ENCODE measurements at places on chromosomes 2 and 18.

DNA sequence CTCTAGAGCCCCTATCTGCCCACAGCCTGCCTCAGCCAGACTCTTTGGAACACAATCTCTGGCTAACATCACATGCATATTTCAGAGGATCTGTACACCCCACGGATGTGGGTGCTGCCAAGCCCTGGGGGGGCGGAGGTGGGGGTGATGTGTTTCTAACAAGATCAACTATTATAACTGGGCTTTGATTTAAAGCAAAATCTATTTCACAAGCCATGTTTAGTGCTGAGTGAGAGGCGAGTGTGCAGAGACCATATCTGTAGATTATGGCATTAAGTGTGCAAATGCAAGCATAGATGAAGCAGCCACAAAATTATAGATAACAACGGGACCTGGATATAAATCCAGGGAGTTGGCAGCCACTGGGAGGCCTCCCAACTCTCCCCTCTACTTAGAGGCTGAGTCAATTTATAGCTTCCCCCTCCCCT, 135.8 kb upstream of the SMAD2 start:
- H3K27ac ChIP-seq = no peak overlapping the region
- H3K36me3 ChIP-seq = no peaks in the 10 kb centered on the region
- no peak overlapping the region for H3K4me3 ChIP-seq

- H3K27me3 ChIP-seq = no peaks in the 10 kb centered on the region
- H3K27ac ChIP-seq = no peak overlapping the region
- no peaks in the 10 kb centered on the region for H3K36me3 ChIP-seq
- no peak overlapping the region for H3K4me3 ChIP-seq
- H3K4me1 ChIP-seq = no peaks in the 10 kb centered on the region
- DNase-seq = no peak
These were observed 30.2 kb downstream of the NYAP2 start for GRCh38 chr2:225429717-225430116.

- H3K4me3 ChIP-seq = no peak overlapping the region
- no peaks in the 10 kb centered on the region for H3K27me3 ChIP-seq
- no peaks in the 10 kb centered on the region for H3K4me1 ChIP-seq
- no peak overlapping the region for H3K27ac ChIP-seq
- DNase-seq = no peak
These were observed 53.0 kb downstream of the EIPR1 start for GRCh38 chr2:3324404-3325281.

- no peaks in the 10 kb centered on the region for H3K4me1 ChIP-seq
- no peaks in the 10 kb centered on the region for H3K36me3 ChIP-seq
- no peak overlapping the region for H3K4me3 ChIP-seq
- no peaks in the 10 kb centered on the region for H3K27me3 ChIP-seq
These were observed 66.3 kb upstream of the GLI2 start for GRCh38 chr2:120669121-120669952.

GRCh38 chr2:24881158-24881557, 38.9 kb downstream of the ADCY3 start:
- no peaks in the 10 kb centered on the region for H3K36me3 ChIP-seq
- no peaks in the 10 kb centered on the region for H3K4me1 ChIP-seq
- H3K27ac ChIP-seq = no peak overlapping the region
- DNase-seq = no peak

- no peak overlapping the region for H3K27ac ChIP-seq
- no peaks in the 10 kb centered on the region for H3K4me1 ChIP-seq
- no peaks in the 10 kb centered on the region for H3K36me3 ChIP-seq
- DNase-seq = no peak
These were observed 19.8 kb downstream of the CCDC68 start for GRCh38 chr18:54939361-54939917.

DNA sequence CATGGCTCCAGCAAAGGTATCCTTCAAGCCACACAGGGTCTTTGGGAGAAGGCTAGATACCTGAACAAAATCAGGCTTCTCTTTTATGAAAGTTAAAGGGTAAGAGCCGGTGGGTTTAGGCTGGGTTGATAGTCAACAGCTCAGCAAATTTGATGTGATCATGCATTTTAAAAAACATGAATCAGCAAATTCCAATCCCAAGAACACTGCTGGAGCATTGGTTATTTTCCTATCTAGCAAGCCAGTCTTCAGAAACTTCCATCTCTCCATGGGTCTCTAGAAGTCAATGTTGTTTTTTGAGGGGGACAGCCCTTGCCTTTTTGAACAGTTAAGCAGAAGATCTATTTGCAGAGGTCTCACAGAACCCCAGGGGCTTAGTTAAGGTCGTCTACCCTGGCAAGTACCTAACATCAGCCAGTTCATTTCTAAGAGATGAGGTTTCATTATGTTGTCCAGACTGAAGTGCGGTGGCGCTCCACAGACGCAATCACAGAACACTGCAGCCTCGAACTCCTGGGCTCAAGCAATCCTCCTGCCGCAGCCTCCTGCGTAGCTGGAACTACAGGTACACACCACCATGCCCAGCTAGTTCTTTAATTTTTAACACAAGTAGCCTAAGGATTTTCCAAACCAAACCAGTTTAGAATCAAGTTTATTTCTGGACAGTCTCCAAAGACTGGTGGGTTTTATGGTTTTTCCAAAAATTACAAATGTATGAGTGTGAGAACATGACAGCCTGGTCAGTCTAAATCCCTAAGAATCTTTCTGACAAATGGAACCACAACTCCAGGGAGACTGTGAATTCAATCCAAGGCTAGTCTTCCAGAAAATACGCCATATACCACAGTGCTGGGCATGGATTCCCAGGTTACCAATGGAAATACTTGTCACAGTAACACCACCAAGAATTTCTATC, 4.1 kb upstream of the ZCCHC2 start:
- peaks cover 10% of the 10 kb centered on the region for H3K4me1 ChIP-seq
- H3K27ac ChIP-seq = no peak overlapping the region
- no peaks in the 10 kb centered on the region for H3K27me3 ChIP-seq
- DNase-seq = no peak
- H3K4me3 ChIP-seq = no peak overlapping the region
- H3K36me3 ChIP-seq = no peaks in the 10 kb centered on the region

DNA sequence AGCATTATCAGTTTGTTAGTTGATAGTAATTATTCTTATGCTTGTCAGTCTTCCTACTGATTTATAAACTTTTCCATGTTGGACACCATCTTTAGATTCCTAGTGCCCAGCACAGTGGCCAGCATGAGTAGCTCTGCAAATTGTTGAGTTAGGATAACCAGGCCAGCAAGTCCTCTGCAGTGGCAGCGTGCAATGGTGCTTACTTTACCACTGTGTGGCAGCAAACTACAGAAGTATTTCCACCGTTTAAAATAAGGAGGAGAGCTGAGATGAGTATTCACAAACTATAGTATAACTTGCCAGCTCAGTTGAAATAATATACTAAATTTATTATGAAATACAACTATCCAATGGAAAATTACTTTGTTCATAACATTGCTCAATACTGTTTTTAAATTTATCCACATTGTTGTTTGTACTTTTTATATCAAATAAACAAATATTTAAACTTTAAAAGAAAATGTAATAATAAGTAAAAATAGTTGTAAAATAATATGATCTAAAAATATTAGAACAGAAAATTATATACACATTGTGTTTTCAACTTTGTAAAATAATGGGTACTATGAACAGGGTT, 9.3 kb upstream of the THADA start:
- no peaks in the 10 kb centered on the region for H3K4me1 ChIP-seq
- H3K27me3 ChIP-seq = no peaks in the 10 kb centered on the region
- H3K36me3 ChIP-seq = no peaks in the 10 kb centered on the region

DNA sequence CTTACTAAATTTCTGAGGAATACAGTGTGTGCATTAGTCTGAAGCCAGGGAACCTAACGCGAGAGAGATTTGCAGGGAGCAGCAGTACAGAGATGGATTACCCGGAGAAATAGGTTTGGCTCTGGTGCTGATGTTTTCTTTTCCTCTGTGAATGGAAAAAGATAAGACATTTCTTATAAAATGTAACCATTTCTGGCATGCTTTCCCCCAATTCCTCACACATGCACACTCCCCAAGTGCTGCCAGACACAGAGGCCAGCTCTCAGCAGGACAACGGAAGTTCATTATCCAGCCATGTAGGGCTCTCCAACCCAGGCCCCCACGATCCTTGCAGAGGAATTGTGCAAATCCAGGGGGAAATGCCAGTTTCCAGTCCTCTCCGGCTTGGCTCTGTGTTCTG, 224.5 kb upstream of the MGAT5 start:
- no peak overlapping the region for H3K27ac ChIP-seq
- peaks cover 9% of the 10 kb centered on the region for H3K27me3 ChIP-seq
- H3K36me3 ChIP-seq = no peaks in the 10 kb centered on the region

DNA sequence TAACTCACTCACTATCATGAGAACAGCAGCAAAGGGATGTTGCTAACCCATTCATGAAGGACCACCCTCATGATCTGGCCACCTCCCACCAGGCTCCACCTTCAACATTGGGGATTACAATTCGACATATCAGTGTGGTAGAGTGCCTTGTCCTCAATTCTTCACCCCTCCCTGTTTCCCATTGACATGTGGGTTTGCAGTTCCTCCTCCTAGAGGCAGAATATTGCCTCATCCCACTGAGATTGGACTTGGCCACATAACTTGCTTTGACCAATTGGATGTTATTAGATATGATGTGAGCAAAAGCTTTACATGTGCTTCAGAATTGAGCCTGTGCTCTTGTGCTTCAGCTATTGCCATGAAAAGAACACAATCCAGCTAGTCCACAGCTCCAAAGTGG, 217.0 kb upstream of the CXCR4 start:
- no peaks in the 10 kb centered on the region for H3K36me3 ChIP-seq
- no peak overlapping the region for H3K27ac ChIP-seq
- no peaks in the 10 kb centered on the region for H3K4me1 ChIP-seq
- DNase-seq = no peak

DNA sequence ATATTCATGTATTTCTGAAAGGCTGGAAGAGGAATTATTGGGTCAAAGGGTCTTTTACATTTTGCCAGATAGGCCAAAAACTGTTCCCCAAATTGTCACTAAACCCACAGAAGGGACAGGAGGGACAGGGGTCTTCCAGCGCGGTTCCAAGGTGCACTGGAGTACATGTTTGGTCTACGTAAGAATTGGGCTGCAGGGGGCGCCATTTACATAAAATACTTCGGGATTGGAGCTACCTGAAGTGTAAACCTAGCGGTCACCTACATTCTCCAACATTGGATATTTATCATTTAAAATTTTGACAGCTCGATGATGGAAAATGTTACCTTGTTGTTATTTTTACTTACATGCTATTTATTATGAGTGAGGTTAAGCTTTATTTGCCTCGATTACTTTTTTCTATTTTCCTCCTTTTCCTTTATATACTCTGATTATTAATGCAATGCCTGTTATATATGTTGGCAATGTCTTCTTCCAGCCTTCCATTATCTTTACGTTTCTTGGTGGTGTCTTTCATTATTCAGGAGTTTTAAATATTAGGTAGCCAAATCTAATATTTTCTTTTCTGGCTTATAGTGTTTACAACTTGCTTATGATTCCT, 43.0 kb upstream of the RAB6C start:
- H3K27me3 ChIP-seq = no peaks in the 10 kb centered on the region
- no peak overlapping the region for H3K27ac ChIP-seq
- no peaks in the 10 kb centered on the region for H3K4me1 ChIP-seq
- no peak overlapping the region for H3K4me3 ChIP-seq
- DNase-seq = no peak
- H3K36me3 ChIP-seq = no peaks in the 10 kb centered on the region

- no peaks in the 10 kb centered on the region for H3K27me3 ChIP-seq
- DNase-seq = no peak
- no peak overlapping the region for H3K27ac ChIP-seq
- H3K4me3 ChIP-seq = no peak overlapping the region
These were observed 100.8 kb downstream of the NOL10 start for GRCh38 chr2:10588931-10589330.

- H3K4me1 ChIP-seq = no peaks in the 10 kb centered on the region
- no peaks in the 10 kb centered on the region for H3K27me3 ChIP-seq
- no peak overlapping the region for H3K27ac ChIP-seq
- no peak overlapping the region for H3K4me3 ChIP-seq
- no peaks in the 10 kb centered on the region for H3K36me3 ChIP-seq
These were observed 18.9 kb downstream of the LTBP1 start for GRCh38 chr2:32965523-32966171.

GRCh38 chr2:106314444-106314843, 120.3 kb upstream of the UXS1 start:
- H3K4me3 ChIP-seq = no peak overlapping the region
- no peak for DNase-seq

DNA sequence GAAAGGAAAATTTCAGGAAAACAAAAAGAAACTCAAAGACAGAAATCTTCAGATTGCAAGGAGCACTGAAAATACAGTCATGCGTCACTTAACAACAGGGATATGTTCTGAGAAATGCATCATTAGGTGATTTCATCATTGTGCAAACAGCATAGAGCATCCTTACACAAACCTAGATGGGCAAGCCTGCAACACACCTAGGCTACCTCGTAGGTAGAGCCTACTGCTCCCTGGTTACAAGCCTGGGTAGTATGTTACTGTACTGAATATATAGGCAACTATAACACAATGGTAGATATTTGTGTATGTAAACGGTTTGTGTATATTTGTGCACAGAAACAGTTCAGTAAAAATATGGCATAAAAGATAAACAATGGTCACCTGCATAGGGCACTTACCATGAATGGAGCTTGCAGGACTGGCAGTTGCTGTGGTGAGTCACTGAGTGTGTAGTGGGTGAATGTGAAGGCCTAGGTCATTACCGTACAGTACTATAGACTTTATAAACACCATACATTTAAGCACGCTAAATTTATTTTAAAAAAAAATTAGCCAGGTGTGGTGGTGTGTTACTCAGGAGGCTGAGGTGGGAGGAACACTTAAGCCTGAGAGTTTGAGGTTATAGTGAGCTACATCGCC, 33.4 kb downstream of the SFXN5 start:
- H3K36me3 ChIP-seq = no peaks in the 10 kb centered on the region
- H3K4me3 ChIP-seq = no peak overlapping the region
- no peaks in the 10 kb centered on the region for H3K27me3 ChIP-seq

DNA sequence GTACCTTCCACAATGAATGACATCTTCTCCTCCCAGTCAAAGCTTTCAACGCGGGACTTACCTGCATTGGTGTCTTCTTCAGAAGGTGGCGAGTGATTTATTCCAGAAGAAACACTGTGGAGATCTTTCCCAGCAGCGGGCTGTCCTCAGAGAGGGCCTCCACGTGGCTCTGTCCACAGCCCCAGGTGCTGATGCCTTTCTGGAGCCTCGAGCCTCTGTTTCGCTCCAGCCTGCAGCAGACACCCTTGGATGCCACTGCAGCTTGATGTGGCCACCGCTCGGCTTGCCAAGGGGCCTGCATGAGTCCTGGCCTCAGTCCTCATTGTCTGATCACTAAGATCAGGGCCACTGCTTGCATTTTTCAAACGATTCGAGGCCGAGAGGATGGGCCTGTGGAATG, 46.6 kb upstream of the GALR1 start:
- no peak for DNase-seq
- H3K27me3 ChIP-seq = no peaks in the 10 kb centered on the region
- peaks cover 10% of the 10 kb centered on the region for H3K4me1 ChIP-seq
- no peaks in the 10 kb centered on the region for H3K36me3 ChIP-seq
- no peak overlapping the region for H3K27ac ChIP-seq
- H3K4me3 ChIP-seq = no peak overlapping the region

- no peak overlapping the region for H3K27ac ChIP-seq
- no peak overlapping the region for H3K4me3 ChIP-seq
- DNase-seq = no peak
- H3K36me3 ChIP-seq = no peaks in the 10 kb centered on the region
- no peaks in the 10 kb centered on the region for H3K4me1 ChIP-seq
These were observed 189.1 kb downstream of the FSHR start for GRCh38 chr2:48965204-48965603.
